ENCODE measurements at places on chromosomes 13 and 19.

DNA sequence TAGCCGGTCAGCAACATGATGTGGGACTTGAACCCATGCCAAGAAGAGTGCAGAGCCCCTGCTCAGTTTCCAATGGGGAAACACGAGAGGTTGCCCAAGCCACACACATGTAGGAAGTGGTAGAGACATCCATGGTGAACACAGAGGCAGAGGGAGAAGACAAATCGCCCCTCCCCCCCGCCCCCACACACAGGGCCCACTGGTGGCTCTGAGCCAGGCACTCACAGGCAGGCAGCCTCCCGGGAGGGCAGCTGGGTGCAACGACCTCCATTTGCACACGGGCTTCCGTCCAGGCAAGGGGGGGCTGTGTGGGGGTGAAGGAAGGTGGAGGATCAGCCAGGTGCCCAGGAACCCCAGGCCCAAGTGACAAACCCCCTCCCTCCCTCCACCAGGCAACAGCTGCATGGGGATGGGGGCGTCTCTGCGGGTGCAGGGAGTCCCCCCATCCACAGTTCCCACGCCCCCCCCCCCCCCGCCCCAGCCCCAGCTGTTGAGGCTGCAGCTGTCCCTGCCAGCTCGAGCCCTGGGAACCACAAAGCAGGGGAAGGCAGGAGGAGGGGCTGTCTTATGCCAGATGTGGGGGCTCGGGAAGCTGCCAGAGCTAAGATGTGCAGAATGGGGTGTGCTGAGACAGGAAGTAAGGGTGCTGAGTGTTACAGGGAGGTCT lies 3.4 kb downstream of the NOTCH3 start:
- no peak overlapping the region for H3K27ac ChIP-seq
- no peaks in the 10 kb centered on the region for H3K36me3 ChIP-seq

- H3K27me3 ChIP-seq, result no peaks in the 10 kb centered on the region
- H3K4me1 ChIP-seq, result peaks cover 12% of the 10 kb centered on the region
- H3K36me3 ChIP-seq, result peaks cover 6% of the 10 kb centered on the region
These were observed 614 bp upstream of the ZSCAN5A start for GRCh38 chr19:56315077-56315828.

- H3K27me3 ChIP-seq, result no peaks in the 10 kb centered on the region
- no peak overlapping the region for H3K27ac ChIP-seq
- H3K4me1 ChIP-seq, result no peaks in the 10 kb centered on the region
- H3K36me3 ChIP-seq, result no peaks in the 10 kb centered on the region
- no peak for DNase-seq
These were observed 231.0 kb upstream of the IRS2 start for GRCh38 chr13:110017379-110017778.

GRCh38 chr13:110887597-110888333 lies 27.1 kb downstream of the ANKRD10 start:
- peaks cover 12% of the 10 kb centered on the region for H3K36me3 ChIP-seq
- H3K27me3 ChIP-seq, result no peaks in the 10 kb centered on the region

- H3K27ac ChIP-seq, result no peak overlapping the region
- no peak for DNase-seq
- no peaks in the 10 kb centered on the region for H3K36me3 ChIP-seq
- peaks cover 4% of the 10 kb centered on the region for H3K4me1 ChIP-seq
- H3K4me3 ChIP-seq, result no peak overlapping the region
- H3K27me3 ChIP-seq, result no peaks in the 10 kb centered on the region
These were observed 4.1 kb upstream of the ZNF841 start for GRCh38 chr19:52099497-52100138.

- H3K27me3 ChIP-seq, result no peaks in the 10 kb centered on the region
- H3K4me1 ChIP-seq, result no peaks in the 10 kb centered on the region
- DNase-seq, result no peak
- H3K4me3 ChIP-seq, result no peak overlapping the region
- H3K36me3 ChIP-seq, result no peaks in the 10 kb centered on the region
These were observed 75.4 kb upstream of the ARHGEF7 start for GRCh38 chr13:111039735-111040134.

DNA sequence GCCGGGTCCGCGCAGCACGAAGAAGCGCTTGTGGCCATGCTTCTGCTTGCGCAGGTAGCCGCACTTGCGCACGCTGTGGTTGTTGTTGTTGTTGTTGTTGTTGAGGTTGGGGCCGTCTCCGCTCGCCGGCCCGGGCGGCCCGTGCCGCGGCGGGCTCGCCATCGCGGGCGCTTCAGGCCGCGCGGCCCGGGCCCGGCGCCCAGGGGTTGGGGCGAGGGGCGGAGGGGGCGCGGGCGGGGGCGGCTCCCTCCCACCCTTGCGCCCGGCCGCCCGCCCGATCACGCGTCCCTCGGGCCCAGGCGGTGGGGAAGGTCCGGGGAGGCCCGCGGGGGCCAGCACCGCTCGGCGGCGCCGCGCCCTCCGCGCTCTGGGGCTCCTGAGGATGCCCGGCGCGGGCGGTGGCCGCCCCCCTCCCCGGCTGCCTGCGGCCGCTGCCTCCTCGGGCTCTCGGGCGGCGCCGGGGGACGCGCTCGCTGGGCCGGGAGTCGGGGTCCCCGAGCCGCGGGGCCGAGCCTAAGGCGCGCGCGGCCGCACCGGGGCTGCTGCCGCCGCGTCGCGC lies 412 bp downstream of the IRS2 start:
- no peaks in the 10 kb centered on the region for H3K27me3 ChIP-seq
- no peak for DNase-seq
- peaks cover 17% of the 10 kb centered on the region for H3K4me1 ChIP-seq
- no peaks in the 10 kb centered on the region for H3K36me3 ChIP-seq

Measured in B cell (primary cell).